ENCODE measurements at places on chromosomes 7 and 10. TPM values are rescaled to one million over a fixed set of nuclear protein-coding genes. Genes with fewer than 3 reads are reported as not detected.

Gene PLXNA4
- total RNA-seq: 5.5 TPM

GRCh38 chr10:72085864-72086465, 2.4 kb downstream of the SPOCK2 start:
- no peak for DNase-seq

- no peak for DNase-seq
Measured at GRCh38 chr10:44402465-44403195, 17.7 kb upstream of the CXCL12 start.

DNA sequence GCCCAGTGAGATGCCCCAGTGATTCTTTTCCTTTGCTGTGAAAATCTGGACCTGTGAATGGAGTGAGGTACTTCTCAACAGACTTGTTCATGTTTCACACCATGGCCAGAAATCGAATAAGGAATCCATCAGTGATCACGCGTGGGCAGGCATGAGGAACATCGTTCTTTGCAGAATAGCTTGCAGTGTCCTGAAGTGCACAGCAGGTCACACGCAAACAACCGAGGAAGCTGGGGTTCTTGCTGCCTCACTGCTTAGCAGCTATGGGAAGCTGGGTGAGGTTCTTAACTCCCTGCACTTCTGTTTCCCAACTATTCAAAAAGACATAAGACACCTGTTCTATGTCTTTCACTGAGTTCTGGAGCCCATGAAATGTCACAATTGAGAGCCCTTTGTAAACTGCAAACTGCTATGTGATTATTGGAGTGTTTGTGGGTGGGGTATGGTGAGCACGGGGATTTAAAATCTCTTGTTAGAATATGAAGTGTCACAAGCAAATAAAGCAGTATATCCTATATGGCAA, 253.4 kb downstream of the KIAA1217 start:
- DNase-seq: no peak

GRCh38 chr7:112147793-112148361, 58.3 kb downstream of the DOCK4 start:
- no peak for DNase-seq
